ENCODE measurements at places on chromosomes 5 and 9.

DNA sequence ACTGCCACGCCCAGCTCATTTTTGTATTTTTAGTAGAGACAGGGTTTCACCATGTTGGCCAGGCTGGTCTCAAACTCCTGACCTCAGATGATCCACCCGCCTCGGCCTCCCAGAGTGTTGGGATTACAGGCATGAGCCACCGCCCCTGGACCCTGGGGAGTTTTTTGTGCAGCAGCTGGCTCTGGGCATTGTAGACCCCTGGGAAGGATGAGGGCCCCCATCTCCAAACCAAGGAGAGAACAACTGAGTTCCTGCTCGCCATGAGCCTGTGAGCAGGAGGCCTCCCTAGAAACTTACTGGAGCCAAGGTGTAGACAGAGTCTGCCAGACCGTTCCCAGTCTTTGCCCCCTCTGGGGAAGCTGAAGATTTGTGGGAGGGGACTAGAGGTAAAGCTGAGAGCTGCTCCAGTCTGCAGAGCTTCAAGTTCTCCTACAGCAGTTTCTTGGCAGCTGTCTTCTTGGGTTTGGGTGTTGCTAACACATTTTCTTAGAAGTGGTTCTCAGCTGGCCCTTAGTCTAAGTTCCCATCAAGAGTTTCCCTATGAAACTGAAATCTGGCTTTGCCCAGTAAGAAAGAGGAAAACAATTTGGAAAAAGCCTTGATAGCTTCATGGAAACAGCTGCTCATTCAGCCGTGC is 12.4 kb downstream of the NUDT2 start:
- DNase-seq, result no peak

DNA sequence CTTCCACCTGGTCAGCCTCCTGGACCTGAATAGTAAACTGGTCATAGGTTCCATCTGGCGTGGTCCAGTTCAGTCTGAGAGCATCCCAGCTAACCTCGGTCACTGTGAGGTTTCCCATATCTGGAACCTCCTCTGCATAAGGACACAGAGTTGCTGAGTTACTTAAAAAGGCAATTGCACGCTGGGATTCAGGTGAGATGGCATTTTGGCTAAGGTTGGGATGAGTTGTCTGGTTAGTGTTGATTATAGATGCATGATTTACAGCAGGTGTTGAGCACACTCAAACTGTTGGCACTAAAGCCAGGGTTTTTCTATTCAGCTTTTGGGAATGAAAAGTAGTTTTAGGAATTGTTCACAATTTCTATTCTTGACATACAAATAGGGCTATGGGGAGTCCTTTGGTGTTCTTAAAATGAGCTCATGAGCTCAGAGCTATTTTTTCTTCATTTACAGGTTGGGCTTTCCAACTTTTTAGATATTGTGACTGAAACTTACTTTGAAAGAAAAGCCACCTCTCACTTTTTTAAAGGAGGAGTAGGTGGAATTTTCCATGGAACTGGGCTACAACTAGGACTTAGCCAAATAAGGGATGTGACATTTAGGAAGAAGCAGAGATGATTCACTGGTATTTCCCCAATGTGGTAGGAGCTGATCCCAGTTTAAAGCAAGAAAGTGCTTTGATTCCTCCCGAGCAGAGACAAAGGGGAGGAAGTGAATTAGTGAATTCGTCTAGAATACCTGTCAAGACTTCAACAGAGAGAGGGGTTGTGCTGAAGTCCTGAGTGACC is 54.7 kb downstream of the TNC start:
- DNase-seq, result no peak

- no peak for DNase-seq
Observed at GRCh38 chr5:61881821-61882487, 424.1 kb upstream of the KIF2A start.

GRCh38 chr5:26121338-26121737 is 917.0 kb downstream of the CDH9 start:
- DNase-seq, result no peak

GRCh38 chr5:5221724-5222123 is 81.6 kb downstream of the ADAMTS16 start:
- DNase-seq, result no peak

GRCh38 chr9:113593682-113594281 is 130.3 kb downstream of the RGS3 start:
- no peak for DNase-seq

- no peak for DNase-seq
Observed at GRCh38 chr9:121210536-121210935, 8.9 kb upstream of the RAB14 start.

All from T-helper 1 cell (primary cell).